Stimulated activated CD8-positive, alpha-beta memory T cell treated with anti-CD3 and anti-CD28 coated beads, Interleukin-4, amount 100 ng/mL, for 1 hour (primary cell): ENCODE measurements at places on chromosomes 5 and 9.

DNA sequence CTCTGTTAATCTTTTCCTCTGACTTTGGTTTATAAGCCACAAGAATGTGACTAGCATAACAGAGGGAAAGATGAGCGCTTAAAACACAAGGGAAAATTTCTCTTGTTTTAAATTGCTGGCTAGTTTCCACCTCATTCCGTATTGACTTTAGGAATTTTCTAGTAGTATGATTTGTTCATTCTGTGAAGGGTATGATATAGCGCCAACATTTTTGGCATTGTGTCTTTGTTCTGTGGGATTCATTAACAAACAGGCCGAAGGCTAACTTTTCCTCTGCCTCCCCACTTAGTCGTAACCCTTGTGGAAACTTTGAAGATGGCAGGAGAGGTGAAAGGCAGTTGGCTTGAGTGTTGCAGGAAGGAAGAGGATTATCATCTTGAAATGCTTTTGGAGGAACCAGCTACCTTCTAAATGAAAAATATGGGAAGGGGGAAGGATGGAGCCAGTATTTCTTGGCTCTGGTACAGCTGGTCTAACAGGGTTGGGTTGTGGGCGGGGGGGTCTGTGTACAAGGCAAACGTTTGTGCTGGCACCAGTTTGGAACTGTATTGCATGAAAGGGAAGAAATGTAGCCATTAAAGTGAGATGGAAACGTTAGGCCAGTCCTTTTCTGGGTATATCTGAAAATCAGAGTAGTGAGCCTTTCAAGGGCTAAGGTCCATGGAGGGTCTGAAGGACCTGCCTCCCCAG is 21.5 kb upstream of the DMRT2 start:
- no peak for DNase-seq

DNA sequence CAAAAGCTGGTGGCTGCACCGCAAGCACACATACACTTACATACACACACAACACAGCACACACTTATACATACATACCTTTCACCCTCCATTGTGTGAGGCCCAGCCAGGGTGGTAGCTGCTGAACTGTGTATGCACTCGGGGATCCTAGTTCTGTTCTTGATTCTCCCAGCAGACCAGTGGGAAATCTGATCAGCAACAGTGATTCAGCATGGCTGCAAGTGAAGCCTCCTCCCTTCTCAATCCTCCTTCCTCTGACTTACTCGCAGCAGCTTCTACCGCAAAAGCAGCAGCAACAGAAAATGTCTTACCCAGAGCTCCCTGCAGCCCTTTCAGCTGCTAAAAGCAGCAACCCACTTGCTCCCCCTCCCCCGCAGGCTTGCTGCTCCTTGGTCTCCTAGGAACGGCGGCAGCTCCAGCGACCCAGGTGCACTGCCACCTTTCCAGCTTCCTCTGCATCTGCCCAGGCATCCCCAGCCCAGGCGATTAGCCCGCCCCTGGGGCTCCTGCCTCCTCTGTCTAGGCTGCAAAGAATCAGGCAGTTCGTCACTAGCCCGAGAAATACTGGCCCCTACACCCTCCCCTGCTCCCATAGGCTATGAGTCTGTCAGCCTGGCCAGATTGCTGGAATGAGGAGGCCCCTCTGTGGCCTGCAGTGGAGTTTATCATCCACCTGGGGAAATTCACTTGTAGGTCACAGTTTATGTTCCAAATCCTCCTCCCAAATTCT is at the start of gene KLHL3:
TSS of gene KLHL3 (minus strand) at position 535 of the 730 bp plus-strand sequence. CDS start at position 92, 443 bp downstream.
- DNase-seq, result no peak

DNA sequence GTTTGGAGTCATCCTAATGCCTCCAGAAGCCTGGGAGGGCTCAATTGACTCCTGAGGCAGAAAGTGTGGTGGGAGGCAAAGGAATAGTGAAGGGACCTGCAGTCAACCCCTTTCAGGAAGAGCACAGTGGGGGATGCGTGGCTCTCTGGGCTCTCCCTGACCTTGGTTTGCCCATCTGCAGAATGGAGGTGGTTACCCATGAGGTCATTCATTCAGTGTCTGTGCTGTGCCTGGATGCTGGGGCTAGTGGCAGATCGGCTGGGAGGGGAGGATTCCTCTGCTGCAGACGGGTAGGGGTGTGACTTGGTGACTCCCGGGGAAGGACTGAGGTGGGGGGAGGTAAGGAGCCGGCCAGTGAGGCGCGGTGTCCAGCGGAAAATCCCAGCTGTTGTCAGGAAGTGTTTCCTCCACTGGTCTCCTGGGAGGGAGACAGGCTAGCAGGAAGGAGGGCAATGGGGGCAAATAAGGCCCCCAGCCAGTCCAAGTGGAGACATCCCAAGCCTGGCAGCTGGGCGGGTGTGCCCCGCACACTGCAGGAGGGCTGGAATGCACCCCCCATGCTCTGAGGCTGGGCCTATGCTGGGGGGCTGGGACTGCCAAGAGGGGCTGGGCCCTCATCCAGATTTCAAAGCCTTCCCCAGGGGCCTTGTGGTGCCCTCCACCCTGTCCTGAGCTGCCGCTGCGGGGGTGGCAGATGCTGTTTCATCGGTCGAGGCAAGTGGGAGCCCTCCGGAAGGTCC is 10.9 kb downstream of the CXXC5 start:
- DNase-seq, result no peak

GRCh38 chr9:35577486-35577885 is 27.6 kb upstream of the TESK1 start:
- DNase-seq, result no peak

GRCh38 chr5:142966121-142966420 is 195.9 kb downstream of the ARHGAP26 start:
- no peak for DNase-seq

DNA sequence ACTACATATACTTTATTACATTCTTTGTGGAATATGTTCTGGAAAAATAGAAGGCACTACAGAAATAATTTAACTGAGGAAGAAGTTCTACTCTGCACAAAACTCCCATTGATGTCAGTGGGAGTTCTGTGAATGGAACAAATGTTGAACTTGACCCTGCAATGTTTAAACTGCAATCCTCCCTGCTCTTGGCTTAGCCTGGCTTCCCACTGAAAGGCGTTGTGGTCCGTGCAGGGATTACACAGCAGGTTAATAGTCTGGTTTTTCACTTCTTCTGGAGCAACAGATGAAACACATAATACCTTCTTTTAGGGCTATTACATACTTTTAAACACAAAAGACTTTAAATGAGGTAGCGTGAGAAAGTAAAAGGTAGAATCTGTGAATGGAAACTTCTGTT is 12.9 kb upstream of the ERBIN start:
- no peak for DNase-seq

DNA sequence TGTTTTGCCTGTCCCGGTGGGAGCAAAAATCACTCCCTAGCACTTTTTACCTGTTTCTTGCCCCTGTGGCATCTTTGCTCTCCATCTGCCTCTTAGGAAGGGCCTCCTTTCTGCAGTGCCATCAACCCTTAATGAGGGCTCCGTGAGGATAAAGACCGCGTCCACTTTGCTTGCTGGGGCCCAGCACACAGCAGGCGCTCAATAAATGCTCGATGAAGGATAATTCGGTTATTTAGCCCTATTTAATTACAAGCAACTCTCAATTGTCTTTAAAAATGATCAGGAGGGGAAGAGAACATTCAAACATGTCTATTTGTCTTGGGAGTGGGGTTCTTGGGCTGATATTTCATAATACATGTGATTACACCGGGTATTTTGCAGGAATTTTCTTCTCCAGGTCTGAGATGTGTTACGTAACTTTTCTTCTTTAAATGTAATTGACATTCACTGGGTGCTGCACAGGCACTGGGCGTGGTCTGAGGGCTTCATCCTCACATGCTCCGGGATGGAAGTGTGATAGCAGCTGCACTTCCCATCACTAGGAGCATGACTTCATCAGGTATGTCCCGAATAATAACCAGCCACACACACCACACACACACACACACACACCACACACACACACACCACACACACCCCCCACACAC is 19.8 kb upstream of the NTNG2 start:
- no peak for DNase-seq

DNA sequence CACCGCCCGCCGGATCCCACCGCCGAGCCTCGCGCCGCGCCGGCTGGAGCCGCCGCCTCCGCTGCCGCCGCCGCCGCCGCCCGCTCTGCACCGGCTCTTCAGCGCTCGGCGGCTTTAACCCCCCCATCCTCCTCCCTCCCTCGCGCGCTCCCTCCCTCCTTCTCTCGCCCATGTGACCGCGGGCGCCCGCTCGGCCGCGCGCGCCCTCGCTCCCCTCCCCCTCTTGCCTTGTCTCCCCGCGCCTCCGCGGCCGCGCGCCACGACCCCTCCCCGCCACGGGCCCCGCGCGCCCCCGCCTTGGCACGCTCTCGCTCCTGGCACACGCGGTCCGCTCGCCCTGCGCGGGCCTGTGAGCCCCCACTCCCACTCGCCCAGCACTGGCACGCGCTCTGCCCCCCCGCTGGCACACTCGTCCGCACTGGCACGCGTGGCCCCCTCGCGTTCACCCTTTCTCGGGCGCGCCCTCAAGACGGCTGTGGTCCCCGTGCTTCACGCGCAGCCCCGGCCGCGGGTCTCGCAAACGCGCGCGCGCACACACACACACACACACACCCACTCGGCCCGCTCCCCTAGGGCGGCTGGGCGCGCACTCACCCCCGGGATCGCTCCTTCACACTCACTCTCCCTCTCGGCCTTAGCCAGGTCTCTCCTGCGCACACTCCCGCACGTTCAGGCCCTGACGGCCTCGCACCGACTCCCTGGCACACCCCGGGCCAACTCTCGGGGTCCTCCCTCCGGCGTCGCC is at the start of gene CNTFR:
TSS of gene CNTFR (minus strand) at position 89 of the 745 bp plus-strand sequence. CDS start 20,743 bp downstream, outside the sequence.
- no peak for DNase-seq

- DNase-seq, result no peak
Observed at GRCh38 chr5:57937501-57938173, 455.0 kb upstream of the ACTBL2 start.
